RPMI8226 (cell line): ENCODE measurements at places on chromosomes 12 and 14.
A peak's percentile ranks its signal among the peaks of the same experiment; 100 is the strongest.

GRCh38 chr14:26163761-26164160, 434.1 kb downstream of the NOVA1 start:
- no peak for DNase-seq

GRCh38 chr14:25570483-25570882, 520.5 kb upstream of the STXBP6 start:
- no peak for DNase-seq

DNA sequence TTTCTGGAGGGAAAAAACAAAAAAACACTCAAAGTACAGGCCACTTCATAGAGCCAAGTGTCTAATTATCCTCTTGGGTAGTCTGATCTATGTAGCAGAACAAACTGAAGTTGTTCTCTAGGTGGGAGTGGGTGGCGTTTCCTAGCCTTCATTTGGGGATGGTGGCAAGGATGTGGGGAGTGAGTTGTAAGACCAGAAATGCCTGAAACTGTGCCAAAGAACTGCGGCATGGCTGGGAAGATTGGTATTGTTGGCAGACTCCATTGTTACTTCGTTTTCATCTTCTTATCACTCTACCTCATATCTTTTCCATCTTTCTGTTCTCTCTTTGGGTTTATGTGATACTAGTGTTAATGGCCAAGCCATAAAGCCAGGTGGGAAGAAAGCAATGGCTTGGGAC, 177.3 kb upstream of the DDHD1 start:
- DNase-seq, result no peak

GRCh38 chr14:35285168-35286002, 6.8 kb upstream of the PSMA6 start:
- no peak for DNase-seq

DNA sequence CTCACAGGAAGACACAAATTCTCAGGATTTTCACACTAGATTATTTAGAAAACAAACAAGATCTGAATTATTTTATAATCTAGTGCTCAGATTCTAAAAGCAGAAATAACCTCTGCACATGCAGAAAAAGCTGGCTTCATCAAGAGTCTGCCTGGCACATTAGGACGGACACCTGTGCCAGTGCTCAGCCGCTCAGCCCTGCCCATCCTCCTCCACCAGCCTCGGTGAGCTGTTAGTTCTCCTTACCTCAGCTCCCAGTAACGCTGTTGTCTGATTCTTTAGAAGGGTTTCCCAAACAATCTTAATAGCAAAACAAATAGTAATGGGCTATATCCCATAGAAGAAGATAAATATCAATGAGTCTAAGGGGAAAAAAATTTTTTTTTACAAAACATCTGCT, 27.7 kb downstream of the DUSP16 start:
- no peak for DNase-seq

- no peak for DNase-seq
Measured at GRCh38 chr12:81570234-81570633, 188.9 kb downstream of the PPFIA2 start.

GRCh38 chr14:57999471-57999870, 133.6 kb upstream of the SLC35F4 start:
- no peak for DNase-seq

GRCh38 chr14:59481871-59482540, 2.2 kb downstream of the L3HYPDH start:
- no peak for DNase-seq

DNA sequence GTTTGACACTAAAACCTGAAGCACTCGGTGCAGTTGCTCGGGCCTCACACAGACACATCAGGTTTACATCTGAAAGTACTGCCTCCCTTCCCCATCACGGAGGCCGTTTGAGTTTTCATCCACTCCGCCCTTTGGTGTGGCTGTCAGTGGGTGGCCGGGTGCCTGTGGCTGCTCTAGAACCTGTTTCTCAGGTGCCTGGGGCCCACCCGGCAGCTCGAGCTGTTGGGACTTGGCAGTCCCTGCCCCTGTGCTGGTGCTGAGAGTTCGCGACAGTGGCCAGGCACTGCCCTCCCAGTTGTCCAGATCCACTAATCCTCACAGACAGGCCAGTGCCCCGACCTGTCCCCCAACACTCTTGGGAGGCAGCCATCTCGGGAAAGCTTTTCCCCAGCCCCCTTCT, 22.4 kb downstream of the XRCC3 start:
- no peak for DNase-seq

DNA sequence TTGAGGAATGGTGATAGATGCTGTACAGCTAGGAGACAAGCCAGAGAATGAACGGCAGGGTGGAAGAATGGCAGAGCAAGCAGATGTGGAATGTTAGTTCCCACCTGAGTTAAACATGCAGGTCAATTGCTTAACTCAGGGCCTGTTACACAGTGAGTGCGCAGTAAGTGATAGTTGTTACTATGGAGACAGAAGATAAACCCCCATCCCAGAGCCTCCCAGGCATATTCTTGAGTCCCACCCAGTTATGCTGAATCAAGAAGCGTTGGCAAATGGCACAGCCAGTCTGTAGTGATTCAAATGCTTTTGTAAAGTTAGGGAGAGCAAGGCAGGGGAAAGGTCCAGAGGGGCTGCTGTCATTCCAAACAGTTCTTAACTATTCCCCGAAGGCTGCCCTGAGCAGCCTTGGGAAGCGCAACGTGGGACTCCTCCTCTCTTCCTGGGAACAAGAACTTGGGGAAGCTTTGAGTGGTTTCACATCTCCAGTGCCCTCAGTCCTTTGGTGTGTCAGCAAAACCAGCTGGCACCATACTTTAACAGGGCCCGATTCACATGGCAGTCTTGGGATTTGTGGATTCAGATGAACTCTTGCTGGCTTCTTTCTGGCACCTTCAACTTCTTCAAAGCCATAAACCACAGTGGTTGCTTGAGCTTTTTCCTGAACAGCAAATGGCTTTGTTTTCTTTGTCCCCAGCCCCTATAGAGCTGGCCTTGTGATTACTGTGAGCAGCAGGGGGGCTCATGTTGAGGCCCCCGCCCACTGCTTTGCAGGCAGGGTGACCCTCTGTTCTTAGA, 66.4 kb downstream of the PPM1A start:
- no peak for DNase-seq

GRCh38 chr12:111367661-111368221, 1.2 kb downstream of the PHETA1 start:
- DNase-seq, result no peak

DNA sequence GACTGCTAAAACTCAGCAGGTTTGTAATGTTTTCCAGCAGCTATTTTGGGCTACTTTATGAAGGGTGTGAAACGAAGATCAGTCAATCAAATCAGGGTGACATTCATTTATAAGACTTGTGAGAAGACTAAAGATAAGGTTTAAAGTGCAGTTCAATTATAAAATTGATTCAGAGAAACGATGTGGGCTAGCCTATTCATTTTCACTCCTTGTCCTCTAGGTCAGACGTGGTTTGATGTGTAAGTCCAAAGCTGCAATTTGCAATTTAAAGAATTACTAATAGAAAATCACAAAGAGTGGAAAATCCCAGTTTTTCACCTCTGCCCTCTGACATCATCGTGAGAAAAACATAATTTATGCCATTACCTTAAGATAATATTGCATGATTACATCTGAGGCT, 243.5 kb upstream of the NOVA1 start:
- DNase-seq, result no peak

- no peak for DNase-seq
Measured at GRCh38 chr12:26058818-26059217, 66.0 kb downstream of the BHLHE41 start.

DNA sequence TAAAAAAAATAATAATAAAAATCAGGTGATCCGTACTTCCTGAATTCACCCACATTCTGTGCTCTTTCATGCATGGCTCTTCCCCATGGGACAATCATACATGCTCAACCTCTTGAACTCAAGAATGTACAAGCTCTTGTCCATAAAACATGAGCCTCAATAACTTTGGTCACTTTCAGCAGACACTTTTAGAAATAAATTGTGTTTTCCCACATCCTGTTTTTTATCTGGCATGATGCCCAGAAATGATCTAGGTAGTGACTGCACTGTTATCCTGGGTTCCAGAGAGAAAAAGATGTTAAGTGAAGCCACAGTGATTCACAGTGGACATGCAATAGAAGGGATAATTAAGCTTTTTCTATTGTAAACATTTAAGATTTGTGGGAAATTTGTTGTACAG, 537.6 kb upstream of the TMEM132C start:
- DNase-seq, result peak; percentile 27

DNA sequence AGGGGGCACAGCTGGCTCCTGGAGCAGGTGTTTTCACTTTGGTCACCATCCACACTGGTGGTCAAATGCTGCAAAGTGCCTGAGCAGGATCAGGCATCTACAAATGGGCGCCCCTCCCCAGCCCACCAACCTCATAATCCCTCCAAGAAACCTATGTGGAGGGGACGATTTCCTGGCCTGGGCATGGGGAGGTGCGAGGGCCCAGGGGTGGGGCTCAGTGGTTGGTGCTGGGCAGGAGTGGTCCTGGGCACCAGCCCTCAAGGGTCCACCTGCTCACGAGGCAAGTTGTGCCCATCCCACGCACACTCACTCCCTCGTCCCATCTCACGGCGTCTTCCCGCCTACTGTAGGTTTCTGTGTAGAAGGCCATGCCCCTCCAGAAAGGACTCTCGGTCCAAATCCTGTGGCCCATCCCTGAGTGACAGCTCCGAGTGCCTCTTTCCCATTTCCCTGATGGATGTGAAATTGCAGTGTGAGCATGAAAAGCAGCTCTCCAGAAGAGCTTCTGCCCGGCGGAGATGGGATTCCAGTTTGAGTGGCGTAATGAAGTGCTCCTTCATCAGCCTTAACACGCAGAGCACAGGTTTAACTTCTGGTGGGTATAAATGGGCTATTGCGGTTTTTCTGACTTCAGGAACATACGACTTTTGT, 36.9 kb downstream of the SLC15A4 start:
- DNase-seq, result no peak

- DNase-seq, result no peak
Measured at GRCh38 chr14:43087666-43088065, 1419.4 kb downstream of the FSCB start.

DNA sequence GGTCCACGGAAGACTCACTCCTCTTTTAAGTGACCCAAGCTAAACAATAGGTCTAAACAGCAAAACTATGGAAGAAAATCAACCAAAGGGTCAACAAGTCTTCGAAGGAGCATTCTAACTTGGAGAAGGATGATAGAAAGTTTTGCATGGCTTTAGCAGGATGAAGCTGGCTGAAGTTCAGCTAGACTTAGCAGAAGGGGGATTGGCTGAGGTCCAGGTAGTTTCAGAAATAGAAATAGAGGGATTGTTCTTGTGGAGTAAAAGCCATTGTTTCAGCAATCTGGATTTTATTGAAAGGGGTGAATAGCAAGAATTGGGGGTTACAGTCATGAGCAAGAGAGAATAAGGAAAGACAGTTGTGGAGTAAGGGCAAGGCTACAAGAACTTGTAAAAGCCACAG, 84.7 kb upstream of the TSPAN8 start:
- no peak for DNase-seq

GRCh38 chr12:7872566-7873319, at the start of gene SLC2A14:
Gene SLC2A14 (minus strand): TSS chr12:7872915. CDS start chr12:7869880, 3,035 bp downstream.
- no peak for DNase-seq

- no peak for DNase-seq
Measured at GRCh38 chr12:25875661-25876060, 82.8 kb upstream of the RASSF8 start.

GRCh38 chr12:5997260-5997659, 52.2 kb upstream of the ANO2 start:
- DNase-seq, result no peak

- DNase-seq, result no peak
Measured at GRCh38 chr12:93839064-93839463, 161.9 kb downstream of the CRADD start.

- DNase-seq, result no peak
Measured at GRCh38 chr12:67430708-67431335, 161.7 kb downstream of the CAND1 start.

GRCh38 chr12:88273450-88273849, 131.3 kb downstream of the TMTC3 start:
- DNase-seq, result no peak

GRCh38 chr12:110234331-110234751, 46.7 kb upstream of the ATP2A2 start:
- no peak for DNase-seq

DNA sequence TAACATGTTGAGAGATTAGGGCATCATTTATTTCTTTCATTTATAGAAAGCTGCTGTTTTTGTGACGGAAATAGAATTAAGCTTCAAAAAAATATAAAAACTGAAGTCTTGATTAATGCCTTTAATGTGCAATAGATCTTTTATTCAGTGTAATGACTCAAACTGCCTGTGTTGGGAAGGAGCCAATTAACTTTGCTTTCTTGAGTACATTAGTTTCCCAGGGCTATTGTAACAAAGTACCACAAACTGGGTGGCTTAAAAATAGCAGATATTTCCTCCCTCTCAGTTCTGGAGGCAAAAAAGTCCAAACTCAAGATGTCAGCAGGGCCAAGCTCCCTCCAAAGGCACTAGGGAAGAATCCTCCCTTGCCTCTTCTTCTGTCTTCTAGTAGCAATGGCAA, 36.6 kb downstream of the EID3 start:
- DNase-seq, result no peak

DNA sequence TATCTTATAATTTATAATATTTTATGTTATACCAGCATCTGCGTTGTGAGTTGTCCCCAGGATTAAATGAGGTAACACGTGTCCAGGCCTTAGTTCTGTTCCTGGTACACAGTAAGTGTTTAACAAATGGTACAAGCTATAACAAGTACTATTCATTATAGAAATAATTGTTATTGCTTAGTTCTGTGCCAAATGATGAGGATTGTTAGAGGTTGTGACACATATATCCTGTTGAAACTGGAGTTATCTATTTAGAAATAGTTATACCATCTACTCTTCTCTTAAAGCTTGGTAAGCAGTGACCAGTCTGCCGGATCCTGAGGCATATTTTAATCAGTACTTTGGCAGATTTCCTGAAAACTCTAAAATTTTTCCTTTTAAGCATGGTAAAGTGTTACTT, 1066.5 kb downstream of the TMTC2 start:
- no peak for DNase-seq

- no peak for DNase-seq
Measured at GRCh38 chr12:45336762-45337596, 121.1 kb downstream of the ANO6 start.

GRCh38 chr12:105041186-105041585, 43.1 kb downstream of the ALDH1L2 start:
- DNase-seq, result no peak

DNA sequence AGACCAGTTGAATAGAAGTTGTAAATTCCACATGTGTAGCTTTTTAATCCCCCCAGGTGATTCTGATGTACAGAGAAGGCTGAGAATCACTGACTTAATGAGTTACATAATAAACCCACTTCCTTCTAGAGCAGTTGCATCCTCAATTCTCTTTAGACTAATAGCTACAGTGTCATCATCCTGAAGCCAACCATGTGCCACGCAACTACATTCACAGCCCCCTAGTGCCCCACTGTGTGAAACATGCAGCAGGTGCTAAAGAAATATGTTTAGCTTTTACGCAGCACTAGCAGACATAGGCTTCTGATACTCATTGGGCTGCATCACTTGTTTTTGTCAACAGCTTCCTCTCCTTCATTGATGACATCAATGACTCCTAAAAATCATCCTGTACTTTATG, 1168.3 kb downstream of the BCL11B start:
- DNase-seq, result no peak

- no peak for DNase-seq
Measured at GRCh38 chr14:92135269-92135668, 13.5 kb downstream of the CPSF2 start.
